ENCODE measurements at places on chromosomes 7 and 10. TPM values are rescaled to one million over a fixed set of nuclear protein-coding genes. Genes with fewer than 3 reads are reported as not detected.

The FAM180A gene
- 0.68 TPM for total RNA-seq

The ZNF273 gene
- 6.0 TPM for total RNA-seq

The PPP2R2D gene
- 14.1 TPM for total RNA-seq

The GRID1 gene
- total RNA-seq: 0.68 TPM

The OR6B1 gene
- not detected for total RNA-seq

The TAS2R5 gene
- total RNA-seq: 1.0 TPM

Data from esophagus mucosa (tissue), 1 donor.